Spinal cord (tissue), 10 donors: ENCODE measurements at places on chromosomes 6 and 20.

DNA sequence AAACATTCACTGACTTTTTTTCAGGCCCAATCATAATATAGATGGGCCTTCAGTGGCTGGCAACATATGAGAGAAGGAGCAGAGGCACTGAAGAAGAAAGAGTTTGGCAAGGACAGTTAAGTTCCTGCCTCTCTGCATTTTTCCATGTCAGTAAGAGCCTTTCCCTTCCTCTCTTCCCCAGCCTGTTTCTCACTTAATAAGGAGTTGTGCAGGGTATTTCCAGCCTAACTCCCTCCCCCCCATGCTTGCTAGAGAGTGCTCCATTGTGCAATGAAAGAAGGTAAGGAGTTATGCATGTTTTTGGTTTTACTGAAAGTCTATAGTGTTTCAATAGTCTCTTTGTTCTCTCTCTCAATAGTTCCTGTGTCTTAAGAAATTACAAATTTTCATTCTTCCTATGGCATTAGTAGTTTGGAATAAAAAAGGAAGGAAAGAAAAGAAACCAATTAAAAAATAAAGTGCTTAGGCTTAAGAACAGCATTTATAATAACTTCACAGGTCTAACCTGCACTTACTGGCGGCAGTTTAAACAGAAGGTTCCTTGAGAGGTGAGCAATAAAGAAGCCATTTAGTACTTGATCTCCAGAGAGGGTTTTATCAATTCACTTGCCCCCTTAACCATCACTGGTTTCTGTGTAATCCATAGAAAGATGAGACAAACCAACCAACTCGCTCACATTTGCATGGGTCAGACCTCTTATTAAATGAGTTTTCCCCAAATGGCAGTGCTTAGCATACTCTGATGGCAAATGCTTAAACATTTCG lies 251.1 kb downstream of the PTPRT start:
- no peak for DNase-seq

DNA sequence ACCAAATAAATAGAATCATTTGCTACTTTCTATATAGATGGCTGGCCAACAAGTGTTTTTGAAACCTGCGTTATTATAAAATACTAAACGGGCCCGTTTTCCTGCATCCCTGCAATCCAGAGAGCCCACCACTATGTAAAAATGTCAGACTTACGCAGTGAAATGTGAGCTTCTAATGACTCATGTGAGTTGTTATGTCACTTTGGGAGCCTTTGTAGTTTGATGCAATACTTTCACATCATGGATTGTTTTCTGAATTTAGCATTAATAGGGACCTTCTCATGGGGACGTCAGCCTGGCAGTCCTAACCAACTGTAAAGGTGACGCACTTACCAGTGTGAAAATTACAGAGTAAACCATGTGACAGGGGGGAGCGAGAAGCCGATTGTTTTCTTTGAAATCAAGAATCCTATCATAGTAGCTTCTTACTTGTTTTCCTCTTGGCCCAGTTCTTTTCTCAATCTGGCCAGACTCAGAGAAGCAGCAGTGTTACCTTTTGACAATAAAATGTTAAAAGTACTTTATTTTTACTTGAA lies 75.3 kb downstream of the SSR1 start:
- DNase-seq: no peak

DNA sequence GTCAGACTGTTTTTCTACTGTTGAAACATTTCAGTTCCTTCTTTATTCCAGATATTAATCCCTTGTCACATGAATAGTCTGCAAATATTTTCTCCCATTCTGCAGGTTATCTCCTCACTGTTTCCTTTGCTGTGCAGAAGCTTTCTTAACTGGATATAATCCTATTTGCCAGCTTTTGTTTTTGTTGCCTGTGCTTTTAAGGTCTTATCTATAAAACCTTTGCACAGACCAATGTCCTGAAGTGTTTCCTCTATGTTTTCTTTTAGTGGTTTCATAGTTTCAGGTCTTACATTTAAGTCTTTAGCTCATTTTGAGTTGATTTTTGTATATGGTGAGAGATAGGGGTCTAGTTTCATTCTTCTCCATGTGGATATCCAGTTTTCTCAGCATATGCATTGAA lies 19.2 kb downstream of the NCOA6 start:
- DNase-seq: no peak

DNA sequence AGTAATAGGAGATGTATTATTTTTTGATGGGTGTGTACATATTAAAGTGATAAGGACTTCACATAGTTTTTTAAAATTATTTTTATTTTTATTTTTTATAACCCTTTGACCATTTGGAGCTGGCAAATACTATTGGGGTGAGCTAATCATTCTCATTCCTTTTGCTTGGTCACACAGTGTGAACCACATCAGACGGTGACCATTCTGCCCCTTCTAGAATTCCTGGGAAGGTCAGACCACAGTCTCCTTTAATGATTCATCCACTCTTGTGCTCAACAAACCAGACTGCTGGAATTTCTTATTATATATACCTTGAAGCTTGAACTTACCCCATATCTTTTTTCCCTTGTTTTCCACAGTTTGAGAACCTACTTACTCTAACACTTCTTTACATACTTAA lies 23.9 kb upstream of the PRL start:
- no peak for DNase-seq

GRCh38 chr6:40755749-40756452 lies 168.7 kb upstream of the LRFN2 start:
- DNase-seq: no peak
